ENCODE measurements at places on chromosomes 7 and 10.

DNA sequence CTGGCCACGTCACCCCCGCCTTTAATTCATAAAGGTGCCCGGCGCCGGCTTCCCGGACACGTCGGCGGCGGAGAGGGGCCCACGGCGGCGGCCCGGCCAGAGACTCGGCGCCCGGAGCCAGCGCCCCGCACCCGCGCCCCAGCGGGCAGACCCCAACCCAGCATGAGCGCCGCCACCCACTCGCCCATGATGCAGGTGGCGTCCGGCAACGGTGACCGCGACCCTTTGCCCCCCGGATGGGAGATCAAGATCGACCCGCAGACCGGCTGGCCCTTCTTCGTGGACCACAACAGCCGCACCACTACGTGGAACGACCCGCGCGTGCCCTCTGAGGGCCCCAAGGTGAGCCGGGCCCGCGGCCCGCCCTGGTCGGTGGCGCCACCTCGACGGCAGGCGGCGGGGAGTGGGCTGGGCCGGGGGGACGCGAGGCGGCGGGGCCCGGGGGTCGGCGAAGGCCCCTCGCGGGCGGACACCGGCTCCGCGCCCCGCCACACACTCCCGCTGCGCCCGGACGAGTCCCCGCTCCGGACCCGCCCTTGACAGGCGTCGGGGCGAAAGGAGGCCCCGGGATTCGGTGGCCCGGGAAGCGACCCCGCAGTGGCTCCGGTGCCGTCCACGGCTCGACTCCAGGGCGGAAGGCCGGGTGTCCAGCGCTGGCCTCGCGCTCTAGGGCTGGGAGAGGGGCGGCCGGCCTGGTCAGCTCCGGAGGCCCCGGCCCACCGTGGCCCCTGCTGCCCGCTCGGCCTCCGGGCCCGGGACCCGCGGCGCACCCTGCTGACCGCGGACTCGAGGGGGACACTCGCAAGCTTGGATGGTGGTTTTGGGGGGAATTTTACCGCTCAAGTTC lies 557 bp downstream of the BAG3 start:
- DNase-seq: peak; percentile 17

GRCh38 chr10:35498693-35499092 lies 106.4 kb upstream of the GJD4 start:
- no peak for DNase-seq

DNA sequence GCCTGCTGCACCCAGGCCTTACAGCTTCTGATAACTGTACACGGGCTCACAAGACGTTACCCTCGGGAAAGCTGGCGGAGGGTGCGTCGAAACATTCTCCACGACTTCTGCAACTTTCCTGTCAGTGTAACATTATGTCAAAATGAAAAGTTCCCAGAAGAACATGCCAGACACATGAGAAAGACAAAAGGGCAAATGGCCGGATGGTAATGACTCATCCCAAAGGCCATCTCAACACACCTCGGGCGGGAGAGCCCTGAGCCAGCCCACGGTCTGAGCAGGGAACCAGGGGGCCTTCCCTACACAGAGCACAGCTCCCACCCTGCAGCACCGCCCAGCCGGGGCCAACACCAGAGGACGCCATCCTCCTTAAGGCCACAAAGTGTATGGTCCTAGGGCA lies 118.7 kb downstream of the MAD1L1 start:
- DNase-seq: no peak

DNA sequence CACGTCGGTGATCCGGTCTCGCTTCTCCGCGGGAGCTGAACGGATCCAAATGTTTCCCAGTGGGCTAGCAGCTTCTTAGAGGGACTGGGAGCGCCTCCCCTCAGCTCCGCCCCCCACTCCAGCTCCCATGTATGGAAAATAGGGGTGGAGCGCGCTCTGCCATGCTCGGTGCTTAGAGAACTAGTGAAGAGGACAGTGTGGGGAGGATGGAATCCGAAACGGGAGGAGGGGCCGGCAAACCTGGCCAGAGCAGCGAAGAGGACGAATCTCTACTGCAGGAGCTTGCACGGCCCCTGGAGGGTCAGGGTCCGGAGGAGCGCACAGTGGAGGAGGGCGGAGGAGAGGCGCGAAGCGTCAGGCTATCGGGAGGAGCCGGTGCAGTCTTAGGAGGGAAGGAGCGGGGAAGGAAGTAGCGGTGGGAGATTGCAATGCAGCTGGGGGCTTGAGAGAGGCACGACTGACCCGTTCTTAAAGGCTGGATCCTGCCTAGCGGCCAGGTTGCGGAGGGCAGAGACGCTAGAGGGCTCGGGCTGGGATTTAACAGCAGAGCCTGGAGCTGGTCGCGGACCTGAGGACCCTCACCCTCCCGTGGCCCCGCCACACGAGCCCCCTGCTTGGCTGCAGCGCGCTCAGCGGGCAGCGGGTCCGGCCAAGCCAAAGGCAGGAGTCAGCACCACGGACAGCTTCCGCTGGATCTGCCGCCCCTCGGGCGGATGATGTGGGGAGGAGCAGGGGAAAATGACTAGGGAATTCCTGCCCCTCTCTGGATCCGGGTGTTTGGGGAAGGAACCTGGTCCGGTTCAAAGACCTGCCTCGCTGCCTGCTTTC lies at the start of gene PRLHR:
PRLHR (minus strand) TSS at position 51 of the 828 bp plus-strand sequence. CDS start 404 bp downstream, outside the sequence.
- DNase-seq: no peak

GRCh38 chr7:101420436-101420835 lies 57.8 kb downstream of the COL26A1 start:
- DNase-seq: no peak
